ENCODE measurements at places on chromosomes 11 and 22.

DNA sequence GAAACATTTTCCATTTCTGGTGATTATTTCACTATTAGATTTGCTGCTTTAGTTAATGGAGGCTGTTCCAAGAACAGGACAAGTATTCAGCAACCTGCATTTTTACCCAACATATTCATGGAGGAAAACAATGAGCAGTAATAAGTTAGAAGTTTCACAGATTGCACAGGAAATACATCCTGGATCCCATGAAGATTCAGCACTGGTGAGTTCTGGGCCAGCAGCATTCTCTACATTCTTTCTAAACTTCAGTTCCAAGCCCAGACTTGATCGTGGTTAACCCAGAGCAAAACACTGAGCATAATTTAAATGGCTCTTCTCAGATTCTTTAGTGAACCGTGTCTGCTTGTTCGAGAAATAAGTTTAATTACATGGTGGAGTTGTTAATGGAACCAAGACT lies 3.8 kb downstream of the FJX1 start:
- no peak for DNase-seq

DNA sequence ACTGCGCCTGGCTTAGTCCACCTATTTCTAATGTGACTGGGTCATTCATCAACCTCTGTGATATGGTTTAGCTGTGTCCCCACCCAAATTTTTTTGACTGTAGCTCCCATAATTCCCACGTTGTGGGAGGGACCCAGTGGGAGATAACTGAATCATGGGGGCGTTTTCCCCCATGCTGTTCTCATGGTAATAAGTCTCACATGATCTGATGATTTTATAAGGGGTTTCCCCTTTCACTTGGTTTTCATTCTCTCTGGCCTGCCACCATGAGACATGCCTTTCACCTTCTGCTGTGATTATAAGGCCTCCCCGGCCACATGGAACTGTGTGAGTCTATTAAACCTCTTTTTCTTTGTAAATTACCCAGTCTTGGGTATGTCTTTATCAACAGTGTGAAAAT lies 8.7 kb downstream of the CENATAC start:
- DNase-seq: no peak

DNA sequence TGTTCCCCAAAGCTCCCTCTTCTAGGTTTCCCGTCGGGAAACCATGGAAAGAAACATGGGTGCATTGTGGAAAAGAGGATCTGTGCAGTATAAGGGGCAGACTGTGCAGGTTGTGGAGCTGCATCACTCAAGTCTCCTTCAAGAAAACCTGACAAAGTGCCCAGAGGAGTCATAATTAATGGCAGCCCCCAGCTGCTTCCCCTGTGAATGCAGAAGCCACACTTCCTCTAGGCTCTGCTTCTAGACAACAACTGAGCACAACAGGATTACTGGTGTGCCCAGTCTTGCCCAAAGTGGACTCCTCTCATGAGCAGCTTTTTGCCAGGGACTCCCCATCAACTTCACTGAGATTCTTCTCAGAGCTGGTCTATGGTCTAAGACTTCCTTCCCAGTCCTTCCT lies 42.6 kb upstream of the SCUBE2 start:
- DNase-seq: no peak

DNA sequence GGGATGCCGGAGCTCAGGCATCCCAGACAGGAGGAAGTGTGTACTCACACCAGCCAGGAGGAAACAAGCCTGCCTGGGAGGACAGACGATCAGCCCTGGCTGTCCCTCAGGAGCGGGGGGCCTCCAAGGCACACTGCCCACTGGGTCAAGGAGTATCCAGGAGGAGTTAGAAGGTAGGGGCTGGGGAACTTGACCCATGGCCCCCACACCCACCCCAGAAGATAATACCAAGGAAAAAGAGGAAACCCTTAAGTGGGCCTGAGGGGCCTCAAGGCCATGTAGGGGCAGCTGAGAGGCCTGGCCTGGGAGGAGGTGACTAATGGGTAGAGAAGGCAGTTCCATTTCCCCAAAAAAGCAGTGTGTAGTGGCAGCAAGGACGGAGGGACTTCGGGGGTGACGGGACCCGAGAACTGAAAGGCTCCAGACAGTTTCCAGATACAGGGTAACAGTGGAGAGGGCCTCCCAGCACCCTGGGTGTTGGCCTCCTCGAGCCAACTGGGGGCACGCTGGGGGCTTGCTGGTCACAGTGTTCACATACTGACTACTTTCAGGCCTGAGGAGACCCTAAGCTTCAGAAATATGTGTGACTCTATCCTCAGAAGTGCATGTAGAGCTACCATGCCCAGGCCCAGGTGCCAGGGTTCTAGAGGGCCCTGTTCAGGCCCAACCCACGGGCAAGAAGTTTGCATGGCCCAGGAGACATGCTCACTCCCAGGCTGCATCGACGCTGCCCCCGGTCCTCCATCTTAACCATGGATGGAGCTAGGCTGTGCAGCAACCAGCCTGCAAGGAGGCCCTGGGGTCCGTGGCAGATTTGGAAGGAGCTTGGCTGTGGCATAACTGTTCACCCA lies 75.7 kb upstream of the PITPNB start:
- DNase-seq: no peak

GRCh38 chr11:44286268-44286880 lies 23.6 kb downstream of the ALX4 start:
- no peak for DNase-seq
